ENCODE measurements at places on chromosomes 2 and 18.
A peak's percentile ranks its signal among the peaks of the same experiment; 100 is the strongest.

- DNase-seq = peak; percentile 15
These were observed 126.6 kb upstream of the PPP1CB start for GRCh38 chr2:28624793-28625701.

DNA sequence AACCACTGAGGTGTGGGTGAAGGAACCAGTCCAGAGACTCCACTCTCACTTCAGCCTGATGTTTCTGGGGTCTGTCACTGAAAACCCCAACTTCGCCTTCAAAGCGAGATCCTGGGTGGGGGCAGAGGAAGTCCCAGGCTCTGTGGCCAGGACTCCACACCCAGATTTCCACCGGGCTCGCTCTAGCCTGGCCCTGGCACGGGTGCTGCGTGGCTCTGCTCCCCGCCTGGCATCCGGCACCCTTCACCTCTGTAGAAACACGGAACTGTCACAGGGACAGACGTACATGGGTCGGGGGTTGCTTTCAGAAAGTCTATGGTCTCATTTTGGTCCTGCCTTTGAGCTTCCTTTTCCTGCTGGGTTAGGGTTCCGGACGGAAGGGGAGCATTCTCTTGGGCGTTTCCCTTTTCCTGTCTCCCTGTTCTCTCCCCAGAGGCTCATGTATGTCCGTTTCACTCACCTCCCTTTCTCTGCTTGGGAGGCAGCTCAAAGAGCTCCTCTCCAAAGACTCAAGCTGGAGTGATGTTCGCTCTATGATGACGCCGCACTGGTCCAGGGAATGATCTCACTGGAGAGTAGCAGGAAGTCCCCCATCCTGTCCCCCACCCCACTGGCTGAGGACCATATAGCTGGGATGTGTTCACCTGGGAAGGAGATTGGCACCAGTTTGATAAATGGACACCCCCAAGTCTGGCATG is 41.5 kb downstream of the ODC1 start:
- no peak for DNase-seq

DNA sequence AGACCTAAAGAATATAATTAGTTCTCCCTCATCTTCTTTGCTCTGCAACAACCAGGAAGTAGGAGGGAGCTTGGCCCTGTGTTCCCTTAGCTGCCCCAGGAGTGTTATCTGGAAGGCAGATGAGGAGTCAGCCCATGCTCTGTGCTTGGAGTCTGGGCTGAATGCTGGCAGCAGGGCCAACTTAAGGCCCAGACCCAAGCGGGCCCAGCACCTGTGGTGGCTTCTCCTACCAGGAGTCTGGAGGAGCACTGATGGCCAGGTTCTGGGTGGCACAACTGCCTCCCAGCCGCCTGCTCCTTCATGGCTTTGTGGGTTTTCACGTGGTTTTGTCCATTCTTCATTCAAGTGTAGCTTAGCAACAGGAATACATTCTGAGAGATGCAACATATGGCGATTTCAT is 1910.7 kb upstream of the LRRTM1 start:
- no peak for DNase-seq

DNA sequence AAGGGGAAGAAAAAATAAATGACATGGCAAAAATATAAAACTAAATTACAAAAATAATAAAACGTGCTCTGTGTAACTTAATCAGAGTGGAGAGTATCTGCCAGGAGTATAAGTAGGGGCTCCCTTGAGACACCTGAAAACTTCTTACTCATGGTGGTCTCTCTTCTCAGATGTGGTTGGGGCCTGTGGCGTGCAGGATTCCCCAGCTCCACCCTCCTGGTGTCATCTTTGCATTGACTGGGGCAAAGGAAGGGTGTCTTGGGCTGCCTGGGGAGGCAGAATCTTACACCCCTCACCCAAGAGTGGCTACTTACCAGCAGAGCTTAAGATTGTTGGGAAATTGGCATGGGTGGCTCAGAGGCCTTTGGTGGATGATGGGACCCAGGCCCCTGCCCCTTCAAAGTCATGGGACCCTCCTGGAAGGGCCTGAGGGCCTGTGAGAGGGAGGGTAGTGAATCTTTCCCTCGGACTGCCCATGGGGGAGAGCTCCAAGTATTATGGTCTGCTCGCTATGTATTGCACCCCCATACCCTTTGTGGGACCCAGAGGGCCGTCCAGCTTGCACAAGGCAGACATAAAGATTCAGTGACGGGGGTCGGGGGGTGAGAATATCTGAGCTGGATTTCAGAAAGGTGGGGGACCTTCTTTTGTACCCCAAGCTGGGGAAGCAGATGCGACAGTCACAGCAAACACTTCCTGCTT is 6.9 kb upstream of the TRAF3IP1 start:
- no peak for DNase-seq

GRCh38 chr2:165837122-165837521 is 43.1 kb upstream of the GALNT3 start:
- no peak for DNase-seq

DNA sequence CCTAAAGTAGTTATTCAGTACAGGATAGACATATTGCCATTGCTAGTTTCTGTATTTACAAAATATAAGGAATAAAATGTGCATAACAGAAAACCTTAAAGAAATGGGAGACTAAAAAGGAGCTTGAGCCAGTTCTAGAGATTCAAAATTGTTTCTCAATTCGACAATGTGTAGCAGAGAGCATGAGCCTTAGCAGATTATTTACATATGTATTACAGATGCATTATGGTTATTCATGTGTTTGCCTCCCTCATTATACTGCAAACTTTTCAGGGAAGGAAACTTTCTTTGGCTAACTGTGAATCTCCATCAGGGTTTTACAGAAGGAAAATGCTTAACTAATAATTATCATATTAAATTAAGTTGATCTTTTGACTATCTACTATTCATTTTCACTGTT is 854.4 kb upstream of the SLC39A10 start:
- no peak for DNase-seq

GRCh38 chr2:49236316-49236715 is 82.0 kb upstream of the FSHR start:
- no peak for DNase-seq

GRCh38 chr2:146624430-146625160 is 1220.2 kb upstream of the ACVR2A start:
- DNase-seq = no peak

DNA sequence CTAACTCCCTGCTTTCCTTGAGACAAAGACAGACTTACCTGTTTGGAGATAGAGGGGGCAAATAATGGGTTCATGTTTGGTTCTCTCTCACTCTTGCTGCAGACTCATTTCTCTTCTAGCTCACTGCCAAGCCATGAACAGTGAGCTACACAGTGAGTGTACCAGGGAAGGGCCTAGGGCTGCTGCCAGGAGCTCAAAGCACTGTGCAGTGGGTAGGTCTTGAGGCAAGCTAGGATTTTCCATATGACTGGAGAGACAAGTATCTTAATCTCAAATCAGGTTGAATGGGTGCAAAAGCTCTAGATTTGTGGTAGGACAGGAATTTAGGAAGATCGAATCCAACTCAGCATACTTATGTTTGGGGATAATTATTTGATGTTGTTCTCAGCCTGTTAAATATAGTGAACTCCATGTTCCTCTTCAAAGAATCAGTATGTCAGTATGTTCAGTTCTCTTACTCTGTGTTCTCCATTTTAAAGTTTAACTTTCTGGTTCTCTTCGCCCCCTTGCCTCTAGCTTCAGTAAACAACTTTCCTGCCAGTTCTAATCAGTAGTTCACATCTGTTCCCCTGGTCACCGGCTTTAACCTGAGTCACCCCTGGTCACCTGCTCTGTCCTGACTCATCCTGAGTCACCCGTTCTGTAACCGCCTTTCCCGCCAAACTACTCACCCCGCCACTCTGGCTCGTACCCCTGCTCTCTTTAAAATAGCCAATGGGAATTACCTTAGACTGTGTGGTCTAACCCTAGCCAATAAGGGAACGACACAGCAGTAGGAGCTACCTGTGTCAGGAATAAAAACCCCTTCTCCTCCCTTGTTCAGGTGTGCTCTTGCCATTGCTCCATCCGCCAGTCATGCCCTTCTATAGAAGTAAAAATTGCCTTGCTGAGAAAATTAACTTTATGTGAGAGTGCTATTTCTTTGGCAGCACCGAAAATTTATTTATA is 21.9 kb downstream of the SLC25A52 start:
- DNase-seq = no peak
